ENCODE measurements at places on chromosomes 11 and 22.
A peak's percentile ranks its signal among the peaks of the same experiment; 100 is the strongest.

- DNase-seq: no peak
Measured at GRCh38 chr11:81159900-81160299, 1573.8 kb downstream of the FAM181B start.

GRCh38 chr11:65565624-65566453, 4.4 kb upstream of the ZNRD2 start:
- DNase-seq: no peak

DNA sequence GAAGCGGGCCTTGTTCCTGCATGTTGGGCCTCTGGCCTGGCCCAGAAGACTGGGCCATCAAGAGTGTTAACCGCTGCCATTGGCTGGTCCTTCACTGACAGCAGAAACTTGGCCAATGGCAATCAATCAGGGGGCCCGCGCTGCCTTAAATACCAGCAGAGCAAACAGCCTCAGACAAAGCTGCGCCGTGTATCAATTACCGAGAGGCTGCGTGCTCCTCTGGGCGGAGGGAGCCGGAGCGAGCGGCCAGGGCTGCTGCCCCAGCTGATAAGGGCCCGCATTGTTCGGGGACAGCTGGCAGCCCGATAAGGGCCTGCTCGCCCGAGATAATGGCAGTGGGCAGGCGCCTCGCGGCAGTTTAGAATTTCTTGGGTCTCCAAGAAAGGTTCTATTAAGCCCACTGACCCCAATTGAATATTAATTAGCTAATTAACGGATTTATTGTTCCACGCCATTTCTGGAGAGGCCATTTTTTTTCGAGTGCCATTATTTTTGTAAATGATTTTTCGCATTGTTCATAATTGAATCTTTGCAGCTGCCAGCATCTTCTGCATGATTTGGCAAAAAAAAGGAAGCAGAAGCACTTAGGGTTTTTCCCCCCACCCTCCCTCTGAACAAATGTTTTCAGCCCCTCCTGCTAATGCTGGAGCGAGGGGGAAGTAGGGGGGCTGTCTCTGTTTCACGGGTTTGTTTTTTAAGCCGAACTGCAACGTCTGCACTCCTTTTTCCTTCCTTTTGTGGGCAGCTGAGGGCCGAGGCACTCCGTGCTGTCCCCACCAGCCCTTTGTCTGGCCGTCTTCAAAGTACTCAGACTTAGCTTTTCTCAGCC, 37.6 kb upstream of the RIC3 start:
- no peak for DNase-seq

DNA sequence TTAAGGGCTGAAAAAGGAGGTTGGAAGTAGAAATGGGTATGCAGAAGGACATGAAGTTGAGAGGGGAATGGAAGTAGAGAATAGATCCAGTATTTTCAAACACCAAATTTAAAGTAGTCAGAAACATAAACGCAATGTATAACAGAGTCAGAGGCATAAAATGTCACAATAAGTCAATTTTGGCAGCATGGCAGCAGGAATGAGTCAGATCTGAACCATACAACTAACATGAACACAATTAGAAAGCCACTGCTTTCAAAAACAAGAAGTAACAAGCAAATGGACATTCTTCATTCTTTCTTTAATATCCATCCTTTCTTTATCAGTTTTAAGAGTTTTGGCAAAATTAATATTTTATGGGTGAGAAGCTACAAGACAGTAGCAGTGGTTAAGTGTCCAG, 2.5 kb downstream of the CHORDC1 start:
- no peak for DNase-seq

GRCh38 chr11:125224391-125225021, 60.0 kb downstream of the PKNOX2 start:
- DNase-seq: peak; percentile 77
